ENCODE measurements at places on chromosomes 7 and 10.
A peak's percentile ranks its signal among the peaks of the same experiment; 100 is the strongest.

DNA sequence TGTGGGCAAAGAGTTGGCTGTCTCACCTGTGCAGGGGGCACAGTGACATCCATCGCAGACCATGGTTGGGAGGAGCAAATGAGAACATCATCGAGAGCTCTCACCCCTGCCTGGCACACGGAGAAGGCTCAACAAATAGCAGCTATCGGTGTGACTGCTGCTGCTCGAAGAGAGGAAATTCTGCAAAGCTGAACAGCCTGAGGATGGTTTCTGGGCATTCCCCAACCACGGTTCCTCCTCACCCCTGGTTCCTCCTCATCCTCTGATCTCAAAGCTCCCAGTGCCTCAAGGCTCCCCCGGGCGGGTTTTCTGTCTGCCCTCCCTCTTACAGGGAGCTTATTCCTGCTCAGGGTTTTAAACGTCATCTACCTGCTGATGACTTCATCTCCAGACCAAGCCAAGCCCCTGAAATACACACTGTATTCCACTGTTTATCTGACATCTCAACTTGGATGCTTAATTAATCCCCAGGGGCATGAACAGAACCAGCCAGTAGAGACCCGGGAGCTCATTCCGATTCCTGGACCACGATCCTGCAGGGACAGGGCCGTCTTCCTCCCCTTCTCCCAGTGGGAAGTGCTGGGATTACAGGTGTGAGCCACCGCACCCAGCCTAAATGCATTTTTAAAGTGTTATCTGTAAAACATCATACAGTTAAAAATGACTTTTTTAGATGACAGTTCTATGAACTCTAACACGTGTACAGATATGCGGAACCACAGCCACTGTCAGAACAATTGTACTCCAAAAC lies 19.5 kb upstream of the NOM1 start:
- DNase-seq: no peak

DNA sequence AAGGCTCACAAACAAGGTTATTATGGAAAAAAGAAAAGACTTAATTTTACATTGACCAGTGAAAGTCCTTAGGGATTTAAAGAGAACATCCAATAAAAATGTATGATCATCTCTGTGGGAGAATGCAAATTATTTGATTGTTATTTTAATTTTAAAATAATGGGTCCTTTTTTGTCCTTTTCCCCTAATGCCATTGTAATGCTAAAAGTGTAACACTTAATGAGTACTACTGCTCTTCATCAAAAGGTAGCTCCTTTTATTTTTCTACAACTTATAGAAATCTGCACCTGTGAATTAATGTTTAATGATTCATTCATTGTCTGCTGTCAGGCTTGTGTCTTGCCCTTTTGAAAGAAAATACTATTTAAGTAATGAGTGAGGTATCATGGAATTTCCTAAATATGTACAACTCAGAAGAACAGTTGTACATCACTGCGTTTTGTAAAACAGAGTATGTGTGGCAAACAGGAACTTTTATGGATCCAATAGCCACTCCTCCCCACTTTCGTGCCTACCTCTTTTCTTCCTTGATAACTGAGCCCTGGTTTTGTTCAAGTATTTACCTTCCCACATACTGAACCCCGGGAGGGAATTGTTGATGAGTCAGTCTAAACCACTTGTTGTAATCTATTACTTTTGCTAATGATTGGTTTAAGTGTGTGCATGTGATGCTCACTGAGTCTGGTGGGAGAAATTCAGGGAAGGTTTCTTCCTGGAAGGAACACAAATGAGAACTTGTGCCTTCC lies 19.9 kb upstream of the TRUB1 start:
- peak; percentile 71 for DNase-seq

DNA sequence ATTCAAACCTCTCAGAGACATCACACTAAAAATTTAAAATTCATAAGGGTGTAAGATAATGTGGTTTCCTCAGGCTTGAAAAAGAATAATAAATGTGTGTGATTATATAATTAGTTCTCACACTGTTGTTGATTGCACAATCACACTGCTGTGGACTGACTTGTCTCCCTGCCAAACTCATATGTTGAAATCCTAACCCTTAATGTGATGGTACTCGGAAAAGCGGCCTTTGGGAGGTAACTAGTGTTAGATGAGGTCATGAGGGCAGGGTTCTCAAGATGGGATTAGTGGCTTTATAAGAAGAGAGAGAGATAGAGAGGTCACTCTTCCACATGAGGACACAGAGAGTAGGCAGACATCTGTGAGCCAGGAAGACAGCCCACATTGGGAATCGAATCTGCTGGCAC lies 128.5 kb upstream of the COL1A2 start:
- DNase-seq: no peak

DNA sequence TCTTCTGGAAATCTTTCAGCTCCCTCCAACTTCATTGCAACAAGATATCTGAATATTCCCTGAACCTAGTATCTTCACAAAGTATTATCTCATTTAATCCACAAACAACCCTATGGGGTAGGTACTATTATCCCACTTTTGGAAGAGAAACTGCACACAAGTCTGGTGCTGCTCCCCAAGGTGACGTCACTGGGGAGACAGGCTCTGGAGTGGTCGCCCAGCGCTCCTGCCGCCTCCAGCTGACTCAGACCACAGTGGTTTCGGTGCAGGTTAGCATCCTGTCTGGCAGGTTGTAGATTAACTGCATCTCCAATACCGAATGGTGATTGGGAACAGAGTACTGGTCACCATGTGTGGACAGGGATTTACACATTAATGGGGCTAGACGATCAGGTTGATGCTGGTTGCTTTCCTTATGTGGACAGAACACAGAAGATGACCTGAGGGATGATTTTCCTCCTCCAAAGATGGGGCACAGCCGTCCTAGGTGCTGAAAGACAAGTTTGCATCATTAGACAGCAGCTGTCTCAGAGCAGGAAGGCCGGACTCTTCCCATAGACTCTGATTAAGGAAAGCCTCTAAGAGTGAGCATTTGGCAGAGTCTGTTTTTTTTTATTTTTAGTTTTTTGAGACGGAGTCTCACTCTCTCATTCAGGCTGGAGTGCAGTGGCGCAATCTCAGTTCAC lies 128.6 kb downstream of the TRRAP start:
- DNase-seq: no peak

DNA sequence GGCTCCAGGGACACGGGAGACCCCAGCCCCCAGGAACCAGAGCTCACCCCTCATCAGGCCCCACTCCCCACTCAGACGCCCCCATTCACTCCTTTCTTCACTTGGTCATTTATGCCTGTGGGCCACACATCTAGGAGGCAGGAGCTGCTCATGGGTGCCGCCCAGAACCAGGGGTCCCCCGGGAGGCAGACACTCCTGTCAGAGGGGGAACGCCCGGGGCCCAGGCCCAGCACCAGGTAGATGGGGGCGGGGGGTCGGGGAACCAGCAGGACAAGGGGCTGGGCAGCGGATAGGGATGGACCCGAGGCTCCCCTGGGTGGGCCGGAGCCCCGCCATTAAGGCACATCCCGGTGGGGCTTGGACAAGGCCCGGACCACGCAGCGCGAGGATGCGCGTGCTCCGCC lies 11.8 kb downstream of the CALY start:
- no peak for DNase-seq

DNA sequence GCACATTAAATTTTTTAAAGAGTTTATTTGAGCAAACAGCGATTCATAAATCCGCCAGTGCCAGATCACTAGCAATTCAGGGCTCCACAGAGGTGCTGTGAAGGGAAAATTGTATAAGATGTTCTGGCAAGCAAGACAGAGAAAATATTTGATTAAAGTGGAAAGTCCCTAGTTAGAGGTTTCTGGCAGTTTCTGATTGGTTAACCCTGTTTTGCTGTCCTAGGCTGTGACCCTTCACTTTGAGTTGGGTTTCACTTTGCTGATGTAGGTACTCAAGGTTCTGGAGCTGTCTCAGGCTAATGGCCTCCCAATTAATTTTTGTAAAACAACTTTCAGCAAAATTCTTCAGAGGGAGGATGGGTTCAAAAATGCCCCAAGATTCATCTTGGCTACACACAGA lies 79.4 kb upstream of the NXPH1 start:
- no peak for DNase-seq

GRCh38 chr10:125148528-125148927 lies 11.8 kb downstream of the CTBP2 start:
- DNase-seq: no peak

DNA sequence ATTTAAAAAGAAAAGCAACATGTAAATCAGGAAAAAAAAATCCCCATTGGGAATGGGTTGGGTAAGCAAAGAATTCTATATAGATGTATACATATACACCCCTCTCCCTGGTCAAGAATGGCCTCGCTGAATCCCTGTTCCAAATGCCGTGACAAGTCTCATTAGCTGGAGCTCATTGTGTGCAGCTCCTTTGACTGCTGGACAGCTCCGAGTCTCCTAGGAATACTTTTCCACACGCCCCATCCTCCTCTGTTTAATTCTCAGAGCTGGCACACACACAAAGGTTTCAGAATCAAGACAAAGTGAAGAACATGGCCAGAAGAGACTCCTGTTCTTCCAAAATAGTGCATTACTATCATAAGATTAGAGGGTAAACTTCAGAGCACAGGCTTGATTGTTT lies 130.9 kb upstream of the MKLN1 start:
- no peak for DNase-seq

GRCh38 chr10:14543904-14544210 lies 213.1 kb upstream of the FRMD4A start:
- no peak for DNase-seq

DNA sequence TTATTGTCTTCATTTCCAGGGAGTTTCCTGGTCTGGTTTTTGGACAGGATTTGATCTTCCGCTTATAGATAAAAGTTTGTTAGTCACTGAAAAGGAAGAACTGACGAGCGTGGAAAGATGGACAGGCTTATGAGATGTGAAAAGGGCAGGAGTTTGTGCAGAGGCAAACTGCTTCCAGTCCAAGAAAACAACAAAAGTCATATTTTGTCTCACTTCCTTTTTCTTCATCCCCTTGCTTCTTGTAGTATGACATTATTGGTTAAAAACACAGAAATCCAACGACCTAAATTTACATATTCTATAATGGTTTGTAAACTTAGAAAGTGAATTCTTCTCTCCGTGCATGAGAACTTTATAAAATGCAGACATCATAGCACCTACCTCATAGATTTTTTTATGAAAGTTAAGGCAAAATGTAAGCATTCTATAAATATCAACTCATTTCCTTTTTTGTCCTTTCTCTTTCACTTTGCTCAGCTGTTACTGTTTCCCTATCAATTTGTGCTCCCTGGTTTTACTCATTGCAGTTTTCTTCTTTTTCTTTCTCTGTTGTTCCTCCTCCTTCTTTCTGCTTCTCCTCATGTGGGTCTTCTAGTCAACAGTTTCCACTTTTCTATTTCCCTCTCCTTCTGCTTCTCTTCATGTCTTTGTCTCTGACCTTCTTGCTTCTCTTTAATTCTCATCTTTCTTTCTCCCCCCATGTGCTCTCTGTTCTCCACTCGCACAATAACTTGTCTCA lies 370.2 kb downstream of the ARL4A start:
- DNase-seq: no peak

GRCh38 chr7:108063520-108063933 lies 60.6 kb upstream of the LAMB1 start:
- peak; percentile 63 for DNase-seq

DNA sequence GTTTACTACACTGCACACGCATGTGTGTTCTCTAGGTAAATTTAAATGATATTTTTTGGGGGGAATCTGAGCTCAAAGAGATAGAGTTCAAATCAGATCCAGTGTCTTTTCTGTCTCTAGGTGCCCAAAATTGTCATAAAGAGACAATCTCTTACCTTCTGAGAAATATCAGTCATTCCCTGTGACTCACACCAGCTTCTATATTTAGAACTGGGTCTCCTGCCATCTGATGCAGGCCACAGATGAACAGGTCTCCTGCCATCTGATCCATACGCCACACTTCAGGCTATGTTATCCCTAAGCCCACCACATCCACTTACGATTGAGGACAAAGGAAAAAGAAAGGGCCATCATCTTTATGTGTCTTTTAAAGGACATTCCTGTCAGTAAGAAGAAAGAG lies 136.3 kb upstream of the LAMB4 start:
- DNase-seq: no peak

- peak; percentile 86 for DNase-seq
Observed at GRCh38 chr10:80506189-80506575, 31.5 kb upstream of the SH2D4B start.

GRCh38 chr7:26376175-26376917 lies 84.7 kb downstream of the SNX10 start:
- no peak for DNase-seq

DNA sequence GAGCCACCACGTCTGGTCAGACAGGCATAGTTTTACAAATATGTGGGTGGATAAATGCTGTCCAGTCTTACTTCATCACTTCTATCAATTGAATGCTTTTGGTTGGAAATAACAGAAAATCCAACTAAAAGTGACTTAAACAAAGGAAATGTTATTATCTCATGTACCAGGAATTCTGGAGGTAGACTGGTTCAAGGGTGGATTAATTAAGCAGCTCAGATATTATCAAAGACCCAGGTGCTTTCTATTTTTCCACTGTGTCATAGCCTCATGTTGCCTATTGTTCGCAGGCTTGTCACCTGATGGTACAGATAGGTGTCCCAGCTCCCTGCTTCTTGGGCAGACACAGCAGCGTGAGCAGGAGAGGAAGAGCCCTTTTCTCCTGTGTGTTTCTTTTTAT lies 156.1 kb upstream of the CTBP2 start:
- no peak for DNase-seq

- no peak for DNase-seq
Observed at GRCh38 chr7:97307521-97308108, 190.1 kb downstream of the SDHAF3 start.

- DNase-seq: no peak
Observed at GRCh38 chr7:3304131-3304530, 3.1 kb downstream of the SDK1 start.

DNA sequence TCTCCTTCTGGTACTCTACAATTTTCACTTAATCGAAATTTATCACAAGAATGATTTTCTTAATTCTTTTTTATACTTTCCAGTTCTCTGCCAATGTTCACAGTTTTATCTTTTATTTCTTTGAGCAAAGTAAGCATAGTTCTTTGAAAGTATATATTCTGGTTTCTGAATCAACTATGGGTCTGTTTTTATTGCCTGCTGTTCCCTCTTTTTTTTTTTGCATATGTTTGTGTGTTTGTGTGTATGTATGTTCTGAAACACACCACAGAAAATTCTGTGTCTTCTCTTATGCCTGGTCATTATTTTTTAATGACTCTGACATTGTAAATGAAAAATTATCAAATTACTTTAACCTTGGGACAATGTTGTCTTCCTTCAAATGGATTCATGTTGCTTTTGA lies 15.9 kb upstream of the TMEM273 start:
- DNase-seq: no peak
